Right lobe of liver (tissue), 6 donors: ENCODE measurements at places on chromosomes 4 and X. TPM values are rescaled to one million over a fixed set of nuclear protein-coding genes. Genes with fewer than 3 reads are reported as not detected.

TRIML2 gene
- total RNA-seq = not detected

ANK2 gene
- total RNA-seq = 1.1 TPM

GLOD5 gene
- 0.98 TPM for total RNA-seq

FGF5 gene
- not detected for total RNA-seq

IL21 gene
- total RNA-seq = not detected

SYP gene
- total RNA-seq = not detected

SSX4 gene
- total RNA-seq = not detected

ADH7 gene
- not detected for total RNA-seq
